ENCODE measurements at places on chromosomes 5 and 9.

- DNase-seq: no peak
Observed at GRCh38 chr5:153480401-153480800, 10.1 kb upstream of the GRIA1 start.

DNA sequence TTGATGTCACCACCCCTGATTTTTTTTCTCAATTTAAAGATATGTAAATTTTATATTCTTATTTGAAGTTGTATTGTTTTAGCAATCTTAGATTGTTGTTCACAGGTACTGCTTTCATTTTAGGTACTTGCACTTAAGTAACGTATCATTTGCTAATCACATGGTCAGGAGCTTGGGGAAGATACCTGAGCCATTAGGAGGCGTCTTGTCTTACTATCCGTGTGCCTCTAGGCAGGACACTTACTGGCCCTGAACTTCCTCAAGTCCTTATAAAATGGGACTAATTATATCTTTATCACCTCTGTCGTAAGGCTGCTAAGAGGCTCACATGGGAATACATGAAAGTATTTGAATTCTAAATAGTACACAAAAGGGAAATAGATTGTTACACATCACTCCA lies 18.5 kb downstream of the ZSWIM6 start:
- no peak for DNase-seq

DNA sequence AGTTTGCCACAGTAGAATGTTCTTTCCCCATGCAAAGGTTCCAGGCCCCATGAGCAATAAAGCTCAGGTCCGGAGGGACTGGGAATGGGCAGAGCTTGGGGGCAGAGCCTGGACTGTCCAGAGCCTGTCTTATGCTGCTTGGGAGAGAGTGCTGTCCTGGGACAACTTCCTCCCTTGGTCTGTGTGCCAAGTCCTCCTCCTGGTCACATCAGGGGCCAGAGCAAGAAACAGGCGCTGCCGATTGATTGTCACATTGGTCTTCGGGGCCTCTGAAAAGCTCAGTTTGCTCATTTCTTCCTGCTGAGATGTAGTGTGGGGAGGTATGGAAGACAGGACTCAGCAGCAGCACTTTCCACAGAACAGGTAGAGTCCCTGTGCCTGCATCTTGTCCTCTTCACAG lies 54.0 kb upstream of the FCN1 start:
- DNase-seq: no peak

GRCh38 chr5:107543868-107544267 lies 126.9 kb downstream of the EFNA5 start:
- no peak for DNase-seq

DNA sequence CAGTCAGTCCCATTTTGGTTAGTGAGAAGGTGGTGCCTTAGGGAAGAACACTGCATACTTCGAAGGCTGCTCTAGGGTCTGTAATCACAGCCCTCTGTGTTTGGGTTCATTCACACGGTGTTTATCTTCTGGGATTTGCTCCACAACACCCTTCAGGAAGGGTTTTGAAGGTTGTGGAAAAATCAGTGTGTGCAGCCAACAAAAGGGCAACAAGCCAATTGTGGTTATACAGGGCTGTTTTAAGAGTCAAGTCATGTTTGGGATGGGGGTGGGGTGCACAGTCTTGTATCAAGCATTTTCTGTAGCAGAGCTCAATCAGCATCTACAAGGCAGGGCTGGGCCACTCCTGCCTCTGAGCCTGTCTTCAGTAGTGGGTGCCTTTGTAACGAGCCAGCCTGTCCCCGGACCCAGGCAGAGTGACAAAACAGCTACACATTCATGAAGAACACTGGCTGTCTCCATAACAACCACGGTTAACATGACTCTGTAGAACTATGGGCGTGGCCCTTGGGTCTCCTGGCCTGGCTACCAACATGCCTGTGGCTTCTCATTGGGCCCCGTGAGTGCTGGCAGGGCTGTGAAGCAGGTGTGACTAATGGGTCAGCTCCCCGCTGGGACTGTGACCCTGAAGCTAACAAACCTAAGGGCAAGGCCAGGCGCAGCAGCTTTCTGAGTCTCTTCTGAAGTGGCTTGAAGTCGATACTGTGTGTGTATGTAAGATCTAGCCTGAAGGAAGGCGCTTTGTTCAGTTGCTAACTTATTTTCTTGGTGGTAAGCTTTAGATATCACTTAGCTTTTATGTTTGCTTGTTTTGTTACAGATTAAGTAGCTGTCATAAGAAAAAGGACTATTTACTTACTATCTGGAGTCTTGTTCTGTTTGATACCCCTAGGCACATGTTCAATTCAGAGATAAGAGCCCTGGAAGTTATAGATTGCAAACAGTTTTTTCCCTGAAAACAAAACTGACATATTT lies 27.9 kb upstream of the GOLM1 start:
- peak; percentile 99 for DNase-seq

- no peak for DNase-seq
Observed at GRCh38 chr9:131442351-131442750, 48.5 kb downstream of the PRRC2B start.

GRCh38 chr5:149546974-149547373 lies 4.3 kb downstream of the CSNK1A1 start:
- no peak for DNase-seq

DNA sequence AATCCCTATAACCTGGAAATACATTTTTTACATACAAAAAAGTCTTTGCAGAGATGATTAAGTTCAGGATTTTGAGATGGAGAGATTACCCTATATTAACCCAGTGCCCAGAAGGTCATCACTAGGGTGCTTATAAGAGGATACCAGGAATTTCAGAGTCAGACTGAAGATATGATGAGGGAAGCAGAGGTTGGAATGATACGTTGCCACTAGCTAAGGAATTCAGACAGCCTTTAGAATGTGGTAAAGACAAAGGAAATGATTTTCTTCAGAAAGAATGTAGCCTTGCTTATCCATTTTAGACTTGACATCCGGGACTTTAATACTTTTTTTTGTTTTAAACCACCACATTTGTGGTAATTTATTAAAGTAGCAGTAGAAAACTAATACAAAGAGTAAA lies 2176.8 kb upstream of the C9orf72 start:
- DNase-seq: no peak

DNA sequence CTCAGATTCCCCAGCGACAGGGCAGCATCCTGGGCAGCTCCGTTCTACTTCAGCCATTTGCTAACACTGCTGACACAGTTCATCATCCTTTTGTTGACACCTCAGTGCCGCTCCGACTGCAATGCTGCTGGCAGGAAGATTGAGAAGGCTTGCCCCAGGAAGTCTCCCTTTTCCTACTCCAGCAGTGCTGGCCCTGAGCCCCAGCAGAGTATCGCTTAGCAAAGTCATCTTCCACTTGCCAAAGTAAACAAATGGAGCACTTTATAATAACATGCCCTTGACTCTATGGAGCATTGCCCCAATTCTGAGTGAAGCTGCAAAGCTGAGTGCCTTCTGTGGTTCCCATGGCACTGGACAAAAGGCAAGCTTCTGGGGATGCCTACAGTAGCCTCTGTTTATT lies 32.2 kb downstream of the PRLR start:
- DNase-seq: peak; percentile 11

- no peak for DNase-seq
Observed at GRCh38 chr9:20297646-20298084, 324.6 kb downstream of the MLLT3 start.

DNA sequence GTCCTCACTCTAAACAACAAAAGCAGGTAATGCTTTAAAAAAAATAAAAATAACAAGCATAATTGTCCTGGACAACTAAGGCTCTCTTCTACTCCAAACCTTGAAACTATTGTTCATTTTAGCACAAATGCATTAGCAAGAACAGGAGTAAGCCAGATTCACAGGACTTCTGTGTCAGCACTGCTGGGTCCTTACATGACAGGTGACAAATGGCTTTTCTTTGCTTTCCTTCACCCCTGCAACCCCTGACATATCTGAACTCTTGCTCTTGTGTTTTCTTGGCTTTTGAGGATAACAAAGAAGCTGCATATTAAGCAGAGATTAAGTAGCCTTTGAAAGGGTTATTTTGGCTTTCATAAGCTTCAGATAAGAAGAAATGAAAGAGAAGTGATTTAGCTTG lies 71.1 kb downstream of the ZNF474 start:
- DNase-seq: no peak

GRCh38 chr9:135155396-135155795 lies 67.9 kb downstream of the OLFM1 start:
- no peak for DNase-seq

DNA sequence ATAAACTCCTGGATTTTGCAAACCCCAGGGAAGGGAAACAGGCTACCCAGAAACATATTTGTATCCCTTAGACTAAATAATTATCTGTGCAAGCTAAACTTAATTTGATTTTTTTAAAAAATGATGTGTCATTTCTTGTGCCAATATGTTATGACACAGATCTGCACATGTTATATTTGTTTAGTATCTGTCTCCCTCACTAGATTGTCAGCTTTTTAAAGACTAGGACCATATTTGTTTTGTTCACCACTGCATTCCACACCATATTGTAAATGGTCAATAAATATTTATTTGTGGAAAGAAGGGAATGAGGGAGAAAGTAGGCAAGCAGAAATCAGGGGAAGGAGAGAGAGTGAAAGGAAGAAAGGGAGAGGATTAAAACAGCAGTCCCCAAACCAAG lies 143.3 kb upstream of the TNPO1 start:
- DNase-seq: no peak

DNA sequence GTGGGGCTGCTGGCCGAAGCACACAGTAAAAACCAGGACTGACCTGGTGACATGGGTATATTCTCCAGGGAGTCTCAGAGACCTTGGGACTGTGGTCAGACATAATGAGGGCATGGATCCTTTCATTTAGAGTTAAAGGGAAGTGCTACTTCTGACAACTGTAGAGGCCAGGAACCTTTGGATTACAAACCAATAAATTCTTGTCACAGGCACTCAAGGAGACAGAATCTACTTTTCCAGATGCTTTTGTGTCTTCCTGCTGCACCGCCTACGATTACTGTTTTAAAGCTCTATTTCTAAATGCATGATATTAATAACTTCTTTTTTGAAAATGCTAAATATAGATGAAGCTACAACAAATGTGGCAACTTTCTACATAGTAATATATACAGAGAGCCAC lies 106.5 kb upstream of the LPAR1 start:
- DNase-seq: no peak

- no peak for DNase-seq
Observed at GRCh38 chr5:2249026-2249425, 366.3 kb upstream of the IRX4 start.

DNA sequence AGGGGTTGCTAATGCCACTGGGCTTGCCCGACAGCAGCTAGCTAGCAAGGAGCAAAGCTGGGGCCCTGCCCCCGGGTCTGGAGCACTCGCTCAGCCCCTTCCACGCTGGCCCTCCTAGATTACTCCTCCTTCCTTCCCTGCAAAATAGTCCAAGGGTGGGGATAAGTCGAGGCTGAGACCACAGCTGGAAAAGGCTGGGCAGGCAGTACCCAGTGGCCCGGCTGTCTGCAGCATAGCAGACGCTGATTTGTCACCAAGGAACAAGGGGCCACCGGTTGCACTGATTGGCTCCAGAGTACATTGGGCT lies 73.9 kb downstream of the ADAMTS2 start:
- no peak for DNase-seq

- no peak for DNase-seq
Observed at GRCh38 chr9:71587576-71588362, 180.5 kb downstream of the CEMIP2 start.

DNA sequence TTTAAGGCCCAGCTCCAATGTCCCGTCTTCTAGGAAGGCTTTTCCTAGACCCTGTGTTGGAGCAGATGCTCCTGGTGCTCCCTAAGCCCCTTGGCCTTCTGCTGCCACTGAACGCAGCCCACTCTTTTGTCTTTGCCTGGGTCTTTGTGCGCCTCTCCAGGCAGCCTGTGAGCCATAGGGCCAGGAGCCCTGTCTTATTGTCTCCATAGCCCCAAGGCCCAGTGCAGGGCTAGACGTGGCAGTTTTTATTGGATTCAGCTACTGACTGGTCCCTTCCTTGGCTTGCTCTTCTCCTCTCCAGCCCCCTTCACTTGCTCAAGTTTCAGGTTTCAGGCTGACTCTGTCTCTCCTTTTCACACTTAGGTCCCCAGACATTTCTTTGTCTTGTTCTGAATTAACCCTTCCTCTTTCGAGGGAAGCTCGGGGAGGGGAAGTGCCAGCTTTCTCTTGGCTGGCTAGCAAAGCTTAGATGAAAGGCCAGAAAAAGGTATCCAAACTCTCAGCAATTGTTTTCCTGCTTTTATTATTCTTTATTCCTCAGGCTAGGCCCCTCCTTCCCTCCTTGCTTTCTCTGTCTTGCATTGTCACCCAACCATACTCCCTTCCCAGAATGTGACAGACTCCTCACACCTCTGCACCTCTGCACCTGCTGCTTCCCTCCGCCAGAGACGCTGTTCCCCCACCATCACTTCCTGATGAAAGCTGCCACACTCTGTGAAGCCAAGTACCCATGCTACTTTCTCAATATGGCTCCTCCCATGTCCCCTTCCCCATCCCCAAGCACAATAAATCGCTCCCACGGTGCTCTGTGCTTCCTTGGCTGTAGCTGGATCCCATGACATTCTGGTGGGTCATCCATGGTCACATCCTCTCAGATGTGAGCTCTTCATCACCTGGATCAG lies 101.6 kb upstream of the CPEB4 start:
- DNase-seq: no peak

- no peak for DNase-seq
Observed at GRCh38 chr9:85898332-85898731, 42.6 kb upstream of the NAA35 start.

DNA sequence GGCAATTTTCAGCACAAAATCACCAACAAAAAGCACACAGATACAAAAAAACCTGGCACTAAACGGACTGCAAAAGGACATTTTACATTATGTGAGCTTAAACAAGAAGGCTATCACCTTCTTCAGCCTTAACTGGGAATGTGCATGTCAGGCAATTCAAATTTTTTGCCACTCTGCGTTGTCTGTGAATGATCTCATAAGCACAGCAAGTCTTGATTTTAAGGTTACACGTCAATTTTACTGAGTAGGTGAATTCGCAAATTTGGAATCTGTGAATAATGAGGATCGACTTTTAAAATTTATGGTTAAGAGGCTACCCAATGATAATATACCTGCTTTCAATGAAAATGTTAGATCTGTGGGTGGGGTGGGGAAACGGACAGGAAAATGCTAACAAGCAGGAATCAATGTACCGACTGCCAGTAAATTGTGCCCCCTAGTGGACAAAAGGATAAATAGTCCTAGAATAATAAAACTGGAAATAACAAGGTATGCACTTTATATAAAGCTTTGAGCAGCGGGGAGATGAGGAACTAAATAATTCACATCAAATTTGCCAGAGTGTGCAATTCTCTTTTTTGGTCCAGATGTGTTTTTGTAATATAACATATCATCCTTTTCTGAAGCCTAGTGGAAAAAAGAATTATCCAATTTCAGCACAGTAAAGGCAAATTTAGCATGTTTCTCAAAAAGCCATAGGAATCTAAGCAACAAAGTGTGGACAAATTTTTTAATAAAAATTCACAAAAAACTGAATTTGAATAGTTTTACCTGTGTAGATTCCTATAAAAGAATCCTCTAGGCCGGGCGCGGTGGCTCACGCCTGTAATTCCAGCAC lies 20.5 kb downstream of the EQTN start:
- DNase-seq: peak; percentile 42

- no peak for DNase-seq
Observed at GRCh38 chr5:78727786-78728761, 79.5 kb upstream of the LHFPL2 start.

- DNase-seq: no peak
Observed at GRCh38 chr5:170341545-170341944, 44.0 kb upstream of the LCP2 start.
